ENCODE measurements at places on chromosomes 4 and X.

DNA sequence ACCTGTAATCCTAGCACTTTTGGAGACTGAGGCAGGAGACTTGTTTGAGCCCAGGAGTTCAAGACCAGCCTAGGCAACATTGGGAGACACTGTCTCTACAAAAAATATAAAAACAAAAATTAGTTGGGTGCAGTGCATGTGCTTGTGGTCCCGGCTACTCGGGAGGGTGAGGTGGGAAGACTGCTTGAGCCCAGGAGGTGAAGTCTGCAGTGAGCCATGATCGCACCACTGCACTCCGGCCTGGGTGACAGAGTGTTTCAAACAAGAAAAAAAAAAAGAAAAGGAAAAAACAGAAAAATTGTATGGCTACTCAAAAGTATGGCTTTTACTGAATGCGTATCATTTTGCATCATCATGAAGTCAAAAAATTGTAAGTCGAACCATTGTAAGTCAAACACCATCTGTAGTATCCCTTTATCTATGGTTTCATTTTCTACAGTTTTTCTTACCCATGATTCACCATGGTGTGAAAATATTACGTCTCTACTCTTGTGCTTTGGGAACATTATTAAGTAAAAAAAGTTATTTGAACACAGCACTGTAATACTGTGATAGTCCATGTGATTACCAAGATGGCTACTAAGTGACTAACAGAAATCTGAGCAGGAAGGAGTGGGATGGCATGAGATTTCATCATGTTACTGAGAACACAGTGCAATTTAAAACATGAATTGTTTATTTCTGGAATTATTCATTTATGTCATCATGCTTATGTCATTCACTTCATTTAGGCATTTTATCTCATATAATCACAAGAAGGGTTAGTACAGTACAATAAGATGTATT is 26.5 kb upstream of the MANBA start:
- no peak for DNase-seq

DNA sequence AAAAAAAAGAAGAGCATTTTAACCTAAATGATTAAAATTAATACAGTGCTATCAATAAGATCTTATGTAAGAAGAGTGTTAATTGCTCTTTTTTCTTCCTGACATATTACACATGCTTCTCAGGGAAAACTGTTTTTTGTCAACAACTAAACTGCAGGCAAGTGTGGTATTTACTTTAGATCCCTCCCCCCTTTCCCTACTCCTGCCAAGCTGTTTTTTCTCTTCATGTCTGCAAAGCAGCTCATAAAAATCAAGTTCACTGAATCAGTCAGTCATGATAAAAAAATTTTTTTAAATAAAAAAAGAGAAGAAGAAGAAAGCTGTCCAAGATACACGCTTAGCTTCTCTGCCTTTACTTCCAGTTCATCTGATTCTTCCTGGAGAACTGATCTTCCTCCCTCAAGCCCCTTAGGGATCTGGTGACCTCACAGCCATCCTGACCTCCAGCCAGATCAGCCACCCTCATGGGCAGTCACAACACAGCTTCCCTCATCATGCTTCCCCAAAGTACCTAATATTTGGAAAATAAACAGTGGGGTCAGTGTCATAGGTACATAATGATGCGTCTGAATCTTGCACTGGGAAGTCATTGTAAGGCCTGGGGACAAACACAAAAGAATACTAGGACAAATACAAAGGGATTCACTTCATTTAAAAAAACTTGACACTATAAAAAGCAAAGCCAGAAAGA is 87.0 kb downstream of the ZNF827 start:
- DNase-seq, result no peak

DNA sequence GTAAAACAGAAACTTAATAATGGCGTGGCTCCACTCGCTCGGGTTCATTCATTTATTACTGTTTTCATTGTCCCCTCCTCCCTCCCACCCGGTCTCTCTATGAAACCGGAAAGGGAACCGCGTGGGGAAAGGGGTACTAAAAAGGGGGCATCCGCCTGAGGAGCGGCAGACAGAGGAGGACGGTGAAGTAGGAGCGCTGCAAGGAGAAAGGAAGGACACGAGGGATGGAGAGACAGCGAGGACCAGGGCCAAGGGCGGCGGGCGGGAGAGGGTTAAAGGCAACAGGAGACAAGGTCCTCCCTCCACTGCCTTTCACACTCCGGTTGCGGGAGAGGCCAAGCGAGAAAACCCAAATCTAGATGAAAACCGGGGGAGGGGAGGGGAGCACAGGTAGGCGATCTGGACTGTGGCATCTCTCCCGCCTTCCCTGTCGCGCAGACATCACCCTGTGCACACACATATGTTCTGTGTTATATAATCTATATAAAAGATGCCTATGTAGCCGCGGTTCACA is 829 bp downstream of the ELOVL6 start:
- DNase-seq, result peak; percentile 27

- DNase-seq, result no peak
Observed at GRCh38 chrX:140672840-140673731, 36.5 kb upstream of the LINC00632 start.

- DNase-seq, result no peak
Observed at GRCh38 chr4:114562176-114562904, 36.3 kb upstream of the UGT8 start.

DNA sequence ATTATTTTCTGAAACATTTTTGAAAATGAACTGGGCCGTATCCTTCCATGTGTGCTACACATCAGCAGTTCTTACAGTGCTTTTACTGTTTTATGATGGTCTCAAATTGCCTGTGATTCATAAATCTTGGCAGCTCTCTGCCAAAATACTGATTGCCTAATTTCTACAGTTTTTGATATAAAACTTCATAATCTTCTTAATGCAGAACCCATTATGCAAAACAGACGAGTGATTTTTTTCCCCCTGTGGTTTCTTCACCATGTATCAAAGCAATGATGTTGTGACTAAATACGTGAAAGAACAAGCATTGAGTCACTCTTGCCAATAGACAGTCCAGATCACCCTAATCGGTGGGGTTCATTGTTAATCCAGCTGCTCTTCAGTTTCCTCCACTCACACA is 156.4 kb upstream of the WDR1 start:
- DNase-seq, result no peak

DNA sequence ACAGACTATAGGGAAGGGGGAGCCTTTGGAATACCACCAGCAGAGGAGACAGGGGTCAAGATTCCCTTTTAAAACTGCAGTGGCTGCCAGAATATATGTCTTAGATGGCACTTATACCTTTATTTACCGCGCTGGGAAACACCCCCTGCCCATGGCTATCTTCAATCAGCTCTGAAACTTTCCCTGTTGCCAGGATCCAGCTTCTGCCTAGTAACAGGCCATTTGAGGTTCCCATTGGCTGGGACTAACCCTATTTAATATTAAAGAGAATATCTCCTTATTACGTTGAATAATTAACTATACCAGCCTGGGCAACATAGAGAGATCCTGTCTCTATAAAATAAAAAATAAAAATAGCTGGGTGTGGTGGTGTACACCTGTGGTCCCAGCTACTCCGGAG is 23.8 kb downstream of the SOWAHB start:
- DNase-seq, result no peak

DNA sequence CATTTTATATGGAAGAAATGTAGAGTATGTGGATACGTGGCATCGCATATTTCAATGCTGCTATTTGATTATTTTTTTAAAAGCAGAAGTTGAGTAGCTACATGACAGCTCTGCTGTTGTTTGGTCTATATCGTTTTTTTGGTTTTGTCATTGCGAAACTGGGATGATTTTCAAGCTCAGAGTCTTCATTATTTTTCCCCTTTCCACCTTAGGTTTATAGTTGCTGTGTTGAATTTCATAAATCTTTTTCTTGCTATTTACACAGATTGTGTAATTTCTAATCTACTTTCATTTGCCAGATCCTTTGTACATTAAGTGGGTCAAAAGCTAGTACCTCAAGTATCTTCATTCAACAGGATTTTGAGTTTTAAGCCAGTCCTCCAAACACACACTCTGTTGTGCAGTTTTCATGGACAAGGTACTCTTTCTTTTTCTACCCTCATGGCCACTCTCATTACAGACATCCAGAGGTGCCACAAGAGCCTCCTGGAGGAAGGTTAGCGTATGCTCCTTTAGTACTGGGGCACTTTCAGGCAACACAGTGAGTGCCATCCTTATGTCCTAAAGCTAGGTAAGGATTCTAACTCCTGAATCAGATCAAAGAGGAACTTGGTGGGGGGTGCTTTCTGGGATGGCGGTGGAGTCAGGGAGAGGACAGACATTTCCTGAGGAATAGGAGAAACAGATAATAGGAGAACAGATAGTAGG is 123.2 kb downstream of the FHIP1A start:
- no peak for DNase-seq

DNA sequence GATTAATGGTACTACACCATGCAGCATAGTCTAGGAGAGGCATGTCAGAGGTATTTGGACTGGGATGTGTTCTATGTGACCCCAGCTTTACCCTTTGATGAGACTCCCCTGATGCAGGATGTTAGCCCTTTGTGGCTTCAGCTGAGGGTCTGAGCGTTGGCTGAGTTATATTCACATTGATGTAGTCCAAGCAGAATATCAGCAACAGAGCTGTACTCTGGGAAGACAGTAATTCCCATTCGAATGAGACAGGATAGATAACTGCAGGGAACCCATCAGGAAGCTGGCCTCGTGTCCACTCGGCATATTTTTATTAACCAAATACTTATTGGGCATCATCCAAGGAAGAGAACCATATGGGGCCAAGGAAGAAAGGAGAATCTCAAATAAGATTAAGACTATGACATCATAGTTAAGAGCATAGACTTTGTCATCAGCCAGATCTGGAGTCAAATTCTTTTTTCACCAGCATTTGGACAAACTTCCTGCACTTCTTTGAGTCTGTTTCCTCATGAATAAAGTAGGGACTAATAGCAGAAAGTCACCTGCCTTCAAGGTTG is 198.1 kb downstream of the SOWAHB start:
- no peak for DNase-seq

All from stimulated activated CD8-positive, alpha-beta memory T cell treated with anti-CD3 and anti-CD28 coated beads, Interleukin-15, amount 100 ng/mL, for 24 hours (primary cell).